ENCODE measurements at places on chromosomes 13 and 19. TPM values are rescaled to one million over a fixed set of nuclear protein-coding genes. Genes with fewer than 3 reads are reported as not detected.

The FOXA3 gene
- not detected for polyA plus RNA-seq

The PABPC3 gene
- 0.99 TPM for polyA plus RNA-seq

The ZNF575 gene
- 6.4 TPM for polyA plus RNA-seq

The KLK14 gene
- 1.4 TPM for polyA plus RNA-seq

The MAB21L1 gene
- 24.1 TPM for polyA plus RNA-seq

The IFNL4 gene
- polyA plus RNA-seq = 0.71 TPM

The MEIOSIN gene
- polyA plus RNA-seq = not detected

The CHMP2A gene
- polyA plus RNA-seq = 143 TPM

The CRB3 gene
- 1.2 TPM for polyA plus RNA-seq

The CCL25 gene
- 0.50 TPM for polyA plus RNA-seq

GRCh38 chr19:40702337-40703012 is 12.0 kb upstream of the NUMBL start:
- no peak for DNase-seq

- no peak for DNase-seq
Measured at GRCh38 chr13:100608906-100609305, 20.3 kb upstream of the GGACT start.

DNA sequence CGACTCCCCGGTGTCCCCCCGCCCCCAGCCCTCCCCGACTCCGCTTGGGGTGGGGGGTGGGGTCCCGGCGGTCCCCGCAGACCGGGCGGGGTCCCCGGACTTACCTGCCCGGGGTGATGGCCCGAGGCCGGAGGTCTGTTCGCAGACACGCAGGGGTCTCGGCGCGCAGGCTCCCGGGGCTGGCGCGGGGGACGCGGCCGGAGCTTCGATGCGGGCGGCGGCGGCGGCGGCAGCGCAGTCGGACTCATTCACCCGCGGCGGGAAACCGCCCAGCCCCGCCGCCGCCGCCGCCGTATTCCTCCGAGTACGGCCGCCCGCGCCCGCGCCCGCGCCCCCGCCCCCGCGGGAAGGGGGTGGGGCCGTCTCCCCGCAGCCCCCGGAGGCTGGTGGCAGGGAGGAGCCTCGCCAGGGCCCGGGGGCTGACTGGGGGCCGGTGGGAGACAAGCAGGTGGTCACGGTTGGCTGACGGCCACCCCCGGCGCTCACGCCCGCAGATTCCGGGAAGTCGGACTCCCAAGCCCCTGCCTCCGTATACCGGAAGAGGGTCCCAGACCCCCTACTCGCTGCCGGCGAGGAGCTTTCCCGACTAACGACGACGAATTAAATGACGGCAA is at the start of gene C2CD4C:
Gene C2CD4C, minus strand, starts transcription at position 246 of the 614 bp plus-strand sequence. CDS start 786 bp downstream, outside the sequence.
- DNase-seq = peak; percentile 87

- no peak for DNase-seq
Measured at GRCh38 chr19:3697671-3698385, 2.4 kb downstream of the PIP5K1C start.

DNA sequence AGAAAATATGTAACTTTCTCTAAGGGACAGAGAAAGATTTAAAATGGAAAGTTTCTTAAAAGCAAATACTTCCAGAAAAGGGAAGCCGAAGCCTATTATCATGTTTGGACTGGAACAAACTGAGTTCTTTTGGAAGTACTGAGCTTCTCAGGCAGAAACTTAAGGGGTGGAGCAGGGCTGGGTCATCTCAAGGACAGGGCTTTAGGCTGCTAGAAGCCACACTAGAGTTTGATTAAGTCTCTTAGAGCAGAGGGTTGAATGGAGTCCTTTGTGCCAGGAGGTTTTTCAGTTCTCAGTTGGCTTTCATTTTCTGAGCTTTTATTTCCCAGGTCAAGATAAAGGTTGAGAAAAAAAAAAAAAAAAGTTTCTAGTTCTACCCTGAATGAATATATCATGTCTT is 432.7 kb downstream of the SLITRK5 start:
- no peak for DNase-seq

GRCh38 chr13:97588993-97589392 is 155.0 kb downstream of the RAP2A start:
- no peak for DNase-seq

- no peak for DNase-seq
Measured at GRCh38 chr19:19356901-19357566, 36.4 kb downstream of the MAU2 start.

DNA sequence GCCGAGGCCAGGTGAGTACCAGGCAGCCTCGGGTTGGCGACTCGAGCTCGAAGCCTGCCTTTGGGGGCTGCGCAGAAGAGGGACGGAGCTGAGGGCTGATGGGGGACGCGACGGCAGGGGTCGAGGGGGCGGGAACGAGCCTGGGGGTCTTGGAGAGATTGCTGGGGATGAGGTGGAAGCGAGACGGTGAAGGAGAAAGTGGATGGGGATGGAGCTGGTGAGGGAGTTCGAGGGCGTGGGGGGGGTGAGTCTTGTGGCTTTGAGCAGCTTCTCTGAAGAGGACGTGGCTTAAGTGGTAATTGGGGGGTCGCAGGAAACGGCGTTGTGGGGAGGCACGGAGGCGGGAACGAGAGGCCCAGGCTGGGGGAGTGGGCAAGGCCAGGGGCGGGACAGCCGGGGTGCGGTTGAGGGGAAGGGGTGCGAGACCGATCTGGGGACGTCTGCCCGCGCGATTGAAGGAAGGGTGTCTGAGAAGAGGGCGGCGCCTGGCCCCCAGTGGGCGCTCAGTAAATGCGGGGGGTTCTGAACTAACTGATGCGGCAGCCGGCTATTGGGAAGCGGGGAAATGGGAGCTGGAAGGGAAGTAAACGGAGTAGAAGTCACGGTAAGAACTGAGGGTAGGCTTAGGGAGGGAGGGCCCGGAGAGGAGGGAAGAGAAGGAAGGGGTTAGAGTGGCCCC is 426 bp downstream of the MYO9B start:
- DNase-seq = peak; percentile 68

DNA sequence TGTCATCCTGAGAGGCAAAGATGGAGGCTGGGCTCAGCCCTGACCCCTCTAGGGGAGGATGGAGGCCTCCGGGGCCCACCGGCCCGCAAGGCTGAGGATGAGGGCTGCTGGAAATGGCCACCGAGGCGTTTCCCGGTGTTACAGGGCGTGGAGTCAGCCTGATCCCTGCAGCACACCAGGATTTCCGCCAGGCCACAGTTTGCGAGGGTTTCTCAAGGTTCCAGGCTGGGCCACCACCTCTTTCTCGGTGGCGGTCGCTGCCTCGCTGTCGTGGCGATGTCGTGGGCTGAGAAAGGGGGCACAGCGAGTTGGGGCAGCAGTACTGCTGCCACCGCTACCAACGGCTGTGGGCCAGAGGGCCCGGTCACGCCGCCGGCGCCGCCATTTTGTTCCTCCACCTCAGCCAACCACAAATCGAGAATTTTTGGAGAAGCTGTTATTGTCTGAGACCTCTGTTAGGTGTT is at the start of gene CSNK1A1L:
Gene CSNK1A1L, minus strand, starts transcription at position 414 of the 464 bp plus-strand sequence. Its CDS starts 408 bp downstream, at position 6.
- no peak for DNase-seq

- DNase-seq = no peak
Measured at GRCh38 chr13:111204438-111205177, 89.5 kb downstream of the ARHGEF7 start.

- DNase-seq = no peak
Measured at GRCh38 chr13:29532821-29533220, 62.7 kb downstream of the SLC7A1 start.

DNA sequence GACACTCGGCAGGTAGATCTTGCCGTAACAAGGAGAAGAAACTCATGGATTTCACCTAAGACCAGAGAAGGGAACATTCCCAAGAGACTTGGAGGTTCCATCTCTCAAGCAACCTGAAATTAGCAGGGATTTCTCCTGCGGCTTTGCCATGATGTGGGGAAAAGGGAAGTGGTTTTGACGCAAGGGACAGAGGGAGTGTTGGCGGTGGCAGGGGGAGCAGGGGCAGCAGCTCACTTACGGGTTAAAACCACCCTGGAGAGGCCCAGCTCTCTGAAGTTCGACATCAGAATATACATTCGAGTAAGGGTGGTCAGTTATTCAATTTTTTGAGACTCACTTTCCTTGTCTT is 76.1 kb upstream of the POMP start:
- no peak for DNase-seq

- no peak for DNase-seq
Measured at GRCh38 chr19:51729781-51730180, 6.0 kb upstream of the HAS1 start.

DNA sequence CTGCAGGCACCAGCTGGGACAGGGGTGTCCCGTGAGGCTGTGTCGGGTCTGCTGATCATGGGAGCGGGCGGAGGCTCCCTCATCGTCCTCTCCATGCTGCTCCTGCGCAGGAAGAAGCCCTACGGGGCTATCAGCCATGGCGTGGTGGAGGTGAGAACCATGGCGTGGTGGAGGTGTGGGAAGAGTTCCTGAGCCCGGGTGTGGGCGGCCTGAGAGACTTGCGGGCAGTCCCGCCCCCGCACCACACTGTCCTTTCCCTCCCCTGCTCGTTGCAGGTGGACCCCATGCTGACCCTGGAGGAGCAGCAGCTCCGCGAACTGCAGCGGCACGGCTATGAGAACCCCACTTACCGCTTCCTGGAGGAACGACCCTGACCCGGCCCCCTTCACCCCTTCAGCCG is 10.7 kb downstream of the APLP1 start:
- no peak for DNase-seq

DNA sequence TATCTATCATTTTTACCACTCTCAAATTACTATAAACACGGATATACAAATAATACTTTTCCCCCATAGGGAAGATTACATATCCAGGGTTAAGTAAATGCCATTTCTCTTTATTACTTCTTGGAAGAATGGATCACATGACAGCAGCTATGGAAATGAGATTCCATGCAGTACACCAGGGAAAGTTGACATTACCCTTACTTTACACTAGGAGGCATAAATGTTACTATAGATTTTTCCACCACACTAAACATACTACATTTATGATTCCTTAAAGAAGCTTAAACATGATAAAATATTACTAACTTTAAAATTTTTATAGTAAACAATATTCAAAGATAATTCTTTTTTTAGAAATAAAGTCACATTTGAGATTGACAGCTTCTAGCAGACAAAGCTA is 611.4 kb downstream of the PCDH9 start:
- no peak for DNase-seq

DNA sequence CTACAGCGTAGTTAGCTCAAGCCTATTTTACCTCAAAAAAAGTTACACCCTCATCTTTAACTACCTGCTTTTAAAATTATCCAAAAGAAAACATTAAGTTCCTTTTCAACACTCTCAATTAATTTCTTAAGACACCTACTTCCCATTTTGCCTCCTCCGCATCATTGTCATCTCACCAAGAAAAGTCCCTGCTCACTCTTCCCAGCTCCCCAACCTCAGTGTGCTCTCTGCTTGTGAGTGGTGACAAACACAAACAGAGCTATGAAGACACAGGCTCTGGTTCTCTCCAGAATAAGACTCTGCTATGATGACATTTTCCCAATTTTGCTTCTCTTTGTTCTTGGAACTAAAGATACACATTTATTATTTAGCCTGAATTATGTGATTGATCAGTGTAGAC is 385.1 kb upstream of the HTR2A start:
- DNase-seq = no peak

Measured in spinal cord (tissue), 10 donors.